ENCODE measurements at places on chromosomes 7 and 10. TPM values are rescaled to one million over a fixed set of nuclear protein-coding genes. Genes with fewer than 3 reads are reported as not detected.

GRCh38 chr10:27861781-27862180 is 116.2 kb upstream of the MKX start:
- no peak for DNase-seq

Gene CNTNAP2
- total RNA-seq: 64.5 TPM

- DNase-seq: no peak
Observed at GRCh38 chr7:27697861-27698430, 35.3 kb upstream of the HIBADH start.

DNA sequence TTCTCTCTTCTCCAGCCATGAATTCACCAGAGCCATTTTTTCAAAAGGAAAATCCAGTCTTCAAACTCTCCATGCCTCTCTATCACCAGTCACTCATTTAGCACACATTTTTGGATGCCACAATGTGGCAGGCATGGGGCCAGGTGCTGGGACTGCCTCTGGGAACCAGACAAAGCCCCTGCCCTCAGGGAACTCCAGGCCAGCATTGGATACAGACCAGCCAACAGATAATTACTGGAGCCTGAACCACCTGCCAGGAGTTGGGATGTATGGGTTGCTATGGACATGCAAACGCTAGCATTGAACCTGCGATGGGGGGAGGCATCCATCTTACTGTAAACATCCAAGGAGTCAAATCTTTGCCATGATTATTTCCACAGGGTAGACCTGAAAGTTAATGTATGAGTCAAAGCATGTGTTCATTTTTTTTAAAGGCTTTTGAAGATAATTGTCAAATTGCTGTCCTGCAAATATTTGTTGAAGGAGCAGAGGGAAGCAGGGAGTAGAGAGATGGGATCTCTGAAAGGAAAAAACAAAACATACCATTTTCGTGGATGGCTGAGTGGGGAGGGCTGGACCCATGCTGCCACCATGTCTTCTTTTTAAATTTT is 43.2 kb downstream of the SRRM3 start:
- no peak for DNase-seq

DNA sequence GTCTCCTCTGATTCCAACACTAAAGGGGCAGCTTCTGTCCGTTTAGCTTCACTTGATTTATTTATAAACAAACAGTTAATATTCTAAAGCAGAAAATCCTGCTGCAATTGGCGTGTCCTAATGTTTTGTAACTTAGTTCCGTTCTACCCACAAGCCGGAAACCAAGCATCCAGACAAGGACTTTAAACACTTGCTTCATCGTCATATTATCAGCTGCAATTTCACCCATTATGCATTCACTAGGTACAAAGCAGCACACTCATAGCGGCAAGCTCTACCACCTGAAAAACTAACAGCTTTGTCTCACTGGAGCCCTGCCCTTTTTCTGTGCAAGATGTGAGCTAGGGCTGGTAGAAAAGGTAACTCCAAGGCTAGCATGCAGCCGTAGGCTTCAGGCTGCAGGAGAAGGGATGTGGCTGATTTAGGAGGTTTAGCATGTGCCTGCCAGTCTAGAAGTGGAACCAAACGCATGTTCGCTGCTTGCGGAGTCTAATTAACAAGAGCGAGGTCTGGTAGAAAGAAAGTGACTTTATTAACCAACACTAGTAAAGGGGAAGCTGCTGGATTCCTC is 43.7 kb upstream of the BPGM start:
- no peak for DNase-seq

DNA sequence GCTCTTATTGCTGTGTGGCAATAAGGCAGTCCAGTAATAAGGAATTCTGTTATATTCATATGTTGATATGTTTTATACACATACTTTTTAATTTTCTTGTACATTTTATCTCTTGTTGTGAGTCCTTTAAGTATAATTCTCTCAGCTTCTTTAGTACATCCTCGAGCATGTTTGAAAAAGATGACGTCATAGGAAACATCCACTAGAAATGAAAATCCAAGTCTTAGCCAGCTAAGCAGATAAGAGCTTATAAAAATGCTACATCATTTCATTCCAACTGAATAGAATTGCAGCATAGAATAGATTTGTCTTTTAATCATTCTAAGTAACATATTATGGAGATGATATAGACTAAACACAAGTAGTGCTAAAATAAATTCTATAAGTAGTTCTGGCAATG is 283.7 kb upstream of the FZD1 start:
- DNase-seq: no peak

GRCh38 chr7:132511387-132511786 is 64.9 kb downstream of the PLXNA4 start:
- DNase-seq: no peak

GRCh38 chr7:80659120-80660055 is 20.9 kb downstream of the CD36 start:
- DNase-seq: no peak

DNA sequence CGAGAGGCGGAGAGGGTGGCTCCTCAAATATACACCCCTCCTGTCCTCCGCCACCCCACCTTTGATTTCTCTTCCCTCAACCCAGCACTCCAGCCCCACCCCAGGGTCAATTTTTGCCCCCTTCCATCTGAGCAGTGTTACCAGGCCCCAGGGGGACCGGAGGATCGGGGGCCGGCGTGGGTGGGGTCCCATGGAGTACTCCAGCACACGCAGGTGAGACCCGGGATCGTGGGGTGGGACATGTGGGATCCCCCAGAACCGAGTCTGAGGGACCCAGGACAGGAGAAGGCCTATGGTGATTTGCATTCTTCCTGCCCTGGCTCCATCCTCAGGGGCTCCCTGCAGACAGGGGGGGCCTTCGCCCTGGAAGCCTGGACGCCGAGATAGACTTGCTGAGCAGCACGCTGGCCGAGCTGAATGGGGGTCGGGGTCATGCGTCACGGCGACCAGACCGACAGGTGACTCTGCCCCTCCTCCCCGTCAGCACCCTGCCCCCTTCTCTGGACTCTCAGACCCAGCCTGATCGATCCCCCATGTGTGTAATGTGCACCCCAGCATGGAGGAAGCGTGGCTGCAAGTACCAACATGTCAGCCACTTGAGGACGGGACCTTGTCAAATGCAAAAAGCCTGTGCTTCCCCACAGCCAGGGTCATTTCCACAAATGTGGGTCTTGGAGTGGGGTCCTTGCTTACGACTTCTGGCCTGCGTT is 744 bp downstream of the TRIP6 start:
- DNase-seq: peak; percentile 54

Gene OIT3
- total RNA-seq: not detected

DNA sequence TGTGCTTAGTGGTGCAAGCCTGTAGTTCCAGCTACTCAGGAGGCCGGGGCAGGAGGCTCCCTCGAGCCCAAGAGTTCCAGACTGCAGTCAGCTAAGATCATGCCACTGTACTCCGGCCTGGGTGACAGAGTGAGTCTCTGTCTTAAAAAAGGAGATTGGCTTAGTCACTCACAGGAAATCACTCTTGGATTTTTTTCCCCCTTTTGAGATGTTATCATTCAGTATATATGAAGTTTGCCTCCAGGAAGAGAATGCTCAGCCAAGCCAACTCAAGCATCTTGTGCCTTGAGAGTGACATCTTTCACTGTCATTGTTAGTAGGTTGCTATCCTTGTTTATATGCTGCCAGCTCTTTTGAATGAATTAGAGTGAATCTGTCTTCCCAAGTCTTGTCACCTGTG is 28.0 kb downstream of the NIPSNAP2 start:
- DNase-seq: no peak

DNA sequence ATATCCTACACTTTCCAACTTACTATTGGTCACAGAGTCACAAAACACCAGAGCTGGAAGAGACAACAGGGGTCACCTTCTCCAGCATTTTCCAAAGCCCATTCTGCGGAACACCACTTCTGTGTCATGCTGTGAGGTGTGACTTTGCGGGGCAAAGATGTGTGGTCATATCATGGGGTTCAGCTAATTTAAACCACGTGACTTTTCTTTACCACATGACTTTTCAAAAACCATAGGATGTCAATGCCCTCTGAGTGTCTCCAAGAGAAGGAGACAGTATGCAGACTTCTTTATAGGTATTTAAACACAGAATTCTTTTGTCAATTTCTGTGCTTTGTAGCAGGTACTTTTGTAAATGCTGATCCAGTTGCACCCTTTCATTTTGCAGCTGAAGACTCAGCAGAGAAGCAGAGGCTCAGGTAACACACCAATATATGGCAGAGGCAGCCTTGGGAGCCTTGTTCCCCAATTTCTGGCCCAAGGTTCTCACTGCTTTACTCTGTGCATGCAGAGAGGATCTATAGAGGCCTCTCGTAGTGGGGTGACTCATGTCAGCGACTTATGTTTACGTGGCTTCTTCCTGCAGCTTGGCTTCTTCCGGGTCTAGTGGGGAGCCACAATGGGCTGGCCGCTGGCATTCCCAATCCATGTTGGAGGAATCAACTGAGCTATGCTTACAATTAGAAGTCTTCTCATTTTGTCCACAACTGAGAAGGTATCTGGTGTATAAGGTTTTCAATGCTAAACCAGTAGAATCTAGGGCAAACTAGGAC is 104.0 kb upstream of the RHOBTB1 start:
- DNase-seq: no peak

GRCh38 chr7:107045980-107046379 is 1.5 kb downstream of the PRKAR2B start:
- DNase-seq: no peak

DNA sequence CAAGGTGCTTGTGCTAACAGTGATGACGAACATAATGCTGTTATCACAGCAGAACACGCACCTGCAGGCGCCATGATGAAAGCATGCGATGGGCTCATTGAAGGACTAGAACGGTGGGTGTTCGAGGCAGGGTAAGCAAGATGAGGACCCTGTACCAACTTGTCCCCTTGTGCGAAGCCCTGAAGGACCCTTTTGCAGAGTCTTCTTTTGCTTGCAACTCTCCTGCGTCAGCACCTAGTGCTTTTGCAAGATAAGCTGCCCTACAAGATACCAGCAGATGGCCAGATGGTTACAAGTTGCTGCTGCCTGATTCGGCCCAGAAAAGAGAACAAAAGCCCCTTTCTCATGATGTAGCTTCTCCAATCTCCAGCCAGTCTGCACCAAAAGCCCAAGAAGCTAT is 4.2 kb upstream of the IL15RA start:
- no peak for DNase-seq

GRCh38 chr7:101667920-101668319 is 38.8 kb upstream of the MYL10 start:
- no peak for DNase-seq

Measured in H9 (cell line).